Ovary (tissue), 10 donors: ENCODE measurements at places on chromosomes 2 and 18.

GRCh38 chr2:139721411-139721995 is 941.3 kb upstream of the NXPH2 start:
- no peak for DNase-seq

- no peak for DNase-seq
Observed at GRCh38 chr2:216837740-216838139, 22.1 kb downstream of the TNP1 start.

DNA sequence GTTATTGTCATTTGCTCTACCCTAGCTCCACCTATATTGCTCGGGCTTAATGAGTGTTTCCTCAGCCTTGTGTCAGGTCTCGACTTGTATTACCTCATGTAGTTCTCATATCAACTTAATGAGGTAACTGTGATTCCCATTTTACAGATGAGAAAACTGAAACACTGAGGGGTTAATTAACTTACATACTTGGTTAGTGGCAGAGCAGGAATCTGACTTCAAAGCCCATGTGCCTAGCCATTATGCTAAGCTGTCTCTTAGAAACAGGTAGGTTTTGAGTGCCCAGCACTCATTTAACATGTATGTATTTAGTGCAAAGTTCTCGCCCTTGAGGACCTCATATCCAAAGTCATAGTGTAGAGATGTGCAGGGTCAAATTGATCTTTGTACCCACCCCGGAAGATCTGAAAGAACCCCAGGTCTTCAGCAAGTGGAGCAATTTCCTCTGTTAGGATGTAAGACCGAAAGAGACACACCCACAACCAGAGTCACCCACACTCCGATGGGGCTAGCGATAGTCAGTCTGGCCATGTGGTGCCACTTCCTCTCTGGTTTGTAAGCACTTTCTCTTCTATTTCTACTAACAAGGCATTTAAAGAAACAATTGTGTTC is 121.0 kb upstream of the SLC39A10 start:
- no peak for DNase-seq

- DNase-seq = no peak
Observed at GRCh38 chr2:233093721-233094120, 33.6 kb downstream of the INPP5D start.

DNA sequence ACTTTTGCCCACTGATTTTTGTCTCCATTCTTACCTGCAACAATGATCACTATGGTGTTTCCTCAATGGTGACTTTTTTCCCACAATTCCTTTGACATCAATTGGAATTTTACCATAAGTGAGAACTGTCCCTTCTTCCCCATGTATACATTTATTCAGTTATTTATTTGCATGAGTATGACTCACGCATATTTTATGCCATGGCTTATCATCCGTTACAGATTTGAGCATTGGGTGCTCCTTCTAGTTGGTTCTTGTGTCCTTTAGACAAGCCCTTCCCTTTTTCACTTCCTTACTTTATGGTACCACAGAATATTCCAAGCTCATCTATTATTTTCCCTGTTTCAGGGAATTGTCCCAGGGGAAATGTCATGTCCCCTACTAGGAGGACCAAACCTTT is 7.6 kb downstream of the COX5B start:
- no peak for DNase-seq

- no peak for DNase-seq
Observed at GRCh38 chr2:239171643-239172042, 229.2 kb downstream of the HDAC4 start.

DNA sequence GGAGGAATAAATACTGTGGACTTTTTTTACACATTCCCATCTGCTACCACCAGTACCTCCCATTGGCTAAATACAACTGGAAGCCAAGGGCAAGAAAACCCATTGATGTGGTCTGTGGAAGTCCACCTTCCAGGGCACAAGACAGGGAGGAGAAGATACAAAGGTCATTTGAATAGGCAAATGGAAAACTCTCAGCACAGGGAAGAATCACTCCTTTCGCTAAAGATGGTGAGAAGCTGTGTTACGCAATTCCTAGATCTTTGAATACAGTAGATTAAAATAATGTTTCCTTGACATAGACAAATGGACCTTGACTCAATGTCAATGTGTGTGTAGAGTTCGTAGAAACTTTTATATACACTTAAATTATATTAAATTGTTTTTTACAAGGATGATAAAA is 70.9 kb upstream of the ERBB4 start:
- DNase-seq = no peak

DNA sequence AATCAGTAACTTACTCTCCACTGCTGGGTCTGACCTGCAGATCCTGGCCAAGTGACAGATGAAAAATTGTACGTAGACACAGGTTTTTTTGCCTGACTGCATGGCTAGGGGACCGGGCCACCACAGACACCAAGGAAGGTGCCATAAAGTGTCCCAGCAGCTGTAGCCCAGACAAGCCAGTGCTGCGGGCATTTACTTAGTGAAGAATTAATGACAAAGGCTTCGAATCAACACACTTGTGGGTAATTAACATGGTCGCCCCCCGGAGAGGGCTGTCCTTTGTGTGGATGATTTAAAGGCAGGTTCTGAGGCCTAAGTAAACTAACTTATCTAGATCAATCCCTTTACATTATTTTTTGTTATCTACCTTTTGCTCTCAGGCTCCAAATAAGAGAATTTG is 1709.1 kb upstream of the LRRTM1 start:
- DNase-seq = no peak

DNA sequence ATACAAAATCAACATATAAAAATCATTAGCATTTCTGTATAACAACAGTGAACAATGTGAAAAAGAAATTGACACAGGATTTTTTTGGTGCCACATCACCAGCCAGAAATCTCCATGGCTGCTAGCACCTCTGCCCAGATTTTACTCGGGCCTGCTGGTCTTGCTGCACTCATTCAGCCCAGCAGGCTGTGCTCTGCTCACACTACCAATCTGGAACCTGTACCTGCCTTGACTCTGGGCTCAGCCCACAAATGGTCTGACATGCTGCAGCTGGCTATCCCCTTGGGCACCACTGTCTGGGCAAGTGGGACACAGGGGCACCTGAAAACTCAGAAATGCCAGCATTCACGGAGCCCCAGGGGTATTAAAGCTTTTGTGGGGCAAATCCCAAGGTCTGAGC is 392.5 kb upstream of the NRXN1 start:
- no peak for DNase-seq

DNA sequence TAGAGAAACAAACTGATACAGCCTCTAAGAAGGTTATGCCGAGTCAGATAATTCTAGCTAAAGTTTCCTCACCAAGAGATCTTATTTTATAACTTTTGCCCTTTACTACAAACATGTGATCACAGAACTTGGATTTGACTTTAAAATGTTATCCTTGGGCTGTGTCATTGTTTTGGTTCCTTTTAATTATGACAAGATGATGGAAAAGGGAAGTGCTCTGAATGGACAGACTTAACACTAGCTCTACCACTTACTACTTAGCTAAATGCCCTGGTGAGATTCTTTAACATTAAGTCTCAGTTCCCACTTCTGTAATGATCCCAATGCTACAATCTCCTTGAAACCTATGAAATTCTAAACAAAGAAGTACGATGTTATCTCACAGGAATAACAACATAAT is 69.9 kb downstream of the RTTN start:
- no peak for DNase-seq

GRCh38 chr2:26086779-26087178 is 52.9 kb downstream of the RAB10 start:
- no peak for DNase-seq

- DNase-seq = no peak
Observed at GRCh38 chr2:161100211-161100895, 59.9 kb upstream of the TANK start.

GRCh38 chr2:71938659-71939587 is 208.7 kb downstream of the CYP26B1 start:
- no peak for DNase-seq

DNA sequence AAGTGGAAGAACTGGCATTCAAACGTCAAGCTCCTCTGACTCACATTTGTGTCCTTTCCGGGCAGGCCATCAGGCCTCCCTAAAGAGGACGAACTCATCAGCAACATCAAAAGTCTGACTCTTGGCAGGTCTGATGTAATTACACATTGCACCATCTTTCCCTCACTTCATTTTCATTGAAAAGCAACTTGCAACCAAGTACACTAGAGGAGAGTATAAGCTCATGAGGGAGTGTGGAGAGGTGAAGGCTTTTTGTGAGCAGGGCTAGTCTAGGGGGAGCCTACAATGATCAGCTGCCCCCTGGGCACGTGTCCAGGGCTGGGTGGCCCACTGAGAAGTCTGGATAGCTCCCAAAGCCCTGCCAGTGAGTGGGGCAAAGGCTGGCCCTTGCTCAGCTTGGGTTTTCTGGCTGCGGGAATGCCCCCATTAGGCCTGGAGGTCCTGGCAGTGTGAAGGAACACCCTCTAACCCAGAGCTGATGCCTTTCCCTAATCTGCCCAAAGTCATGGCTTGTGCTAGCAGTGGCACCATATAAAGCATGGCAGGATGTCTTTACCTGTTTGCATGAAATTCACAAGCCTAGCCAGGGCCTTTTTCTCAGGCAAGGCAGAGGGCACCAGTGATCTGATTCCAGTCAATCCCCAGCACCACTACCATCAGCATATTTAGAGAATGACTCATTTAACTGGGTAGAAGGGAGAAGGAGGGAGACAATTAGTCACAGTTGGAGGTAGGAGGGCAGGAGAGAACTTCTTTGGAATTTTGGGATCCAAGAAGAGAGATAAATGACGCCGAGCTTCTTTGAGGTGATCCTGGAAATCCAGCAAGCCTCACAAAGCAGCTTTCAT is 8.5 kb upstream of the DAW1 start:
- no peak for DNase-seq
